ENCODE measurements at places on chromosomes 1 and 21. TPM values are rescaled to one million over a fixed set of nuclear protein-coding genes. Genes with fewer than 3 reads are reported as not detected.

DNA sequence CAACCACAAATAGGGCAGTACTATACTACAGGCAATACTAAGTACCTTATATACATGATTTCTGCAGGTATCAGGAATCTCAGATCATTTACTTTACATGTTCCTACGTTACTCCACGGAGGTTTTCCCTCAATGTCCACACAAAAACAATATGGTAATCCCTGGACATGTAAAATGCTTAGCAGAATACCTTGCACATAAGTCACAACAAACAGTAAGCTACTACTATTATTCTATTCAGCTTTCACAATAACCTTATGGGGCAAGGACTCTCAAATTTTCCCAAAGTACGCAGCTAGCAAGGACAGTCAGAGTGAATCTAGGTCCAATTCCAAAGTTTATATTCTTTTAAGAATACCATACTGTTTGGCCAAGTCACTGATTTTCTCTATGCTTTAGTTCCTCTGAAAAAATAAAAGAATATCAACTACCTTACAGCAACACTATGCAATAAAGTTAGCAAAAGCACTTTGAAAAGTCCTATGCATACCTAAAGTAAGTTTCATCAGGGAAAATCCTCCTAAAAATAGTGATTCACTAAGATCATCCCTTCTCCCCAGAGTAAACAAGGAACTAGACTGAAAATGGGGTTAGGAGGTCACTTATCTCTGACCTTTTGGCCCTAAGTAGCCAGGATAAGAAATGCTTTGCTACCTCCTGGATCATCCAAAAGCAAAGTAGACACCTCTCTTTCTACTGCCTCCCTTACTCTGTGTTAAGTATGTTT lies 67.4 kb downstream of the LUZP1 start:
- H3K36me3 ChIP-seq, result no peaks in the 10 kb centered on the region
- H3K4me1 ChIP-seq, result peaks cover 44% of the 10 kb centered on the region
- H3K27me3 ChIP-seq, result no peaks in the 10 kb centered on the region
- DNase-seq, result no peak

The HES5 gene
- 0.27 TPM for total RNA-seq

DNA sequence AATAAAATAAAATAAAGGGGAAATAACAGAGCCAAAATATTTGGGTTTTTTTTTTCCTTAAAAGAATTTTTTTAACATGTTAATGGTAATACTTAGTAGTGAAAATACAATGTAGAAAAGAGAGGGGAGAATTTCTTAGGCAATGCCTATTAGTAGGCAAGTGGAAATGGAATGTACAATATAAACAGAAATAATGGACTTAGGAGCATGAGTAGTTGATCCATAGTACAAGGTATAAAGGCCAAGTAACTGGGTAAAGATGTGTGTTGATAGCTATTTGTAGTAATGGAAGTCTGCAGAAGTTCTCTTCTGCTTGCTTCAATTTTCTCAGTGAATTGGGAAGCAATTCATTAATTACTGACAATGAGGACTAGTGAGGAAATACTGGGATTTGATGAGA lies 34.4 kb downstream of the TESK2 start:
- no peak overlapping the region for H3K27ac ChIP-seq
- H3K36me3 ChIP-seq, result no peaks in the 10 kb centered on the region
- H3K27me3 ChIP-seq, result no peaks in the 10 kb centered on the region
- DNase-seq, result no peak

DNA sequence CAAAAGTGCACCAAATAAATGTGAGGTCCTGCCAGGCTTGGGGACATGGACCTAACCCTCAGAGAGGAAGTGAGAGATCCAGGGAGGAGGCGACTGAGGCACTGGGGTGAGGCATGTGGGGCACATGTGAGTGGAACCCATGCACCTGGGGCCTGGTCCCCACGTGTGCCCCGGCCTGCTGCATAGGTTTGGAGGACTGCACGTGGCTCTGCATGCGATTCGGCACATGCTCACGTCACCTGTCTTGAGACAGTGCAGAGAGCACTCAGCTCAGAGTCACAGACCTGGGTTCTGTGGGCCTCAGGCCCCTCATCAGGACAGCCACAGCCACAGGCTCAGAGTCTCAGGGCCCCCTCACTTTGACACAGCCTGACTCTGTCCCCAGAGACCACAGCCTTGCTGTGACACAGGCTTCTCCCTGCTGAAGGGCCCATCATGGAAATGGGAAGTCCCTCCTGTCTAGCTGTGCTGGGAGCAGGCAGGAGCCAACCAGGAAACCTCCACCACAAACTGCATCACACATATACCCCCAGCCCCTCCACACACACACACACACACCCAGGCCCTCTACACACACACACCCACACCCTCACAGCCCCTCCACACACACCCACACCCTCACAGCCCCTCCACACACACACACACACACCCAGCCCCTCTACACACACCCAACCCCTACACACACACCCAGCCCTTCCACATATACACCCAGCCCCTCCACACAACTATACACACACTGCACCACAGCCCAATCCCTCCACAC lies 48.2 kb downstream of the SLC9A1 start:
- DNase-seq, result no peak
- no peak overlapping the region for H3K27ac ChIP-seq
- H3K36me3 ChIP-seq, result peaks cover 13% of the 10 kb centered on the region
- H3K4me1 ChIP-seq, result peaks cover 4% of the 10 kb centered on the region
- H3K27me3 ChIP-seq, result no peaks in the 10 kb centered on the region

DNA sequence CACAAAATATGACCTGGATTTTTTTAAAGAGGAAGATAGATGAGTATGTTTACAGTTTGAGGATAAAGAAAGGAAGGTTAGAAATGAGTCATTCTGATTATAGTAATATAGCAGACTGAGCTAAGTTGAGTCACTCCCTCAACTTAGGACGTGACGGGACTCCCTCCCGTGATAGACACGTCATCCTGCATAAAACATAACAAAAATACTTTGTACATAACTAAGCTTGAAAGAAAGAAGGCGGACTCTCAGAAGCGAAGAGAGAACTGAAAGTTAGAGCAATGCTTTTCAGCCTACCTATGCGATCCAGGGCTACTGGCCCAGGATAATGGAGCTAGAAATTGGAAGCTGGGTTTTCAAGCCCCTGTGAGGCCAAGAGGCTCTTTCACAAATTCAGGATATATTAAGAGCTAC lies 53.0 kb upstream of the DESI2 start:
- peak overlapping the region; percentile 58 for H3K4me3 ChIP-seq
- DNase-seq, result peak; percentile 6
- H3K27me3 ChIP-seq, result no peaks in the 10 kb centered on the region
- peak overlapping the region; percentile 63 for H3K27ac ChIP-seq
- no peaks in the 10 kb centered on the region for H3K36me3 ChIP-seq

The FAM167B gene
- 0.78 TPM for total RNA-seq

DNA sequence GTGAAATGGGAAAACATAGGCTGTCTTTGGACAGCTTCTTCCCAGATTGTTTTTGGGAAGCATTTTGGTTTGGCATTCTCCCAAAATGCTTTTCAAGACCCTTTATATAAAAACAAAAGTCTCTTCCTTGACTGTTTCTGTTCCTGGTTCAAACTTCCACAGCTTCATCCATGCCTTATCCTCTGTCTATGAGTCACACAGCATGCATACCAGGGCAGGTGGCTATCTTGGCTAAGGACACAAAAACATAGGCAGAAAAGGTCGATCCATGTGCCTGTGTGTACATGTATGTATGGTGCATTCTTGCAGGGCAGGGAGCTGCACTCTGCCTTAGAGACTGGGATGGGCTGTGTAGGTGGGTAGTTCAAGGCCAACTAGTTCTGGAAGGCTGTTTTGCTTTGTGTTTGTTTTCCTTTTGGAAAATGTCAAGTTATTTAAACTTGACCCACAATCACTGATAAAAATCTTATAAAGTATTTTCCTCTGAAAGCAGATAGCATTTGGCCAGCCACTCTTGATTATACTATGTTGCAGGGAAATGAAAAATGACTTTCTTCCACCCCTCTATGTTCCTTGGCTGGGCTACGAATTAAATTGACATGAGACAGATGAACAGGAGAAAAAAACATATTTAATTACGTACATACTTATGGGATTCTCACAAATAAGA lies 437.0 kb downstream of the SIPA1L2 start:
- no peaks in the 10 kb centered on the region for H3K27me3 ChIP-seq
- no peak overlapping the region for H3K27ac ChIP-seq
- DNase-seq, result no peak
- no peak overlapping the region for H3K4me3 ChIP-seq
- H3K36me3 ChIP-seq, result no peaks in the 10 kb centered on the region

- H3K36me3 ChIP-seq, result peaks cover 8% of the 10 kb centered on the region
- no peak overlapping the region for H3K4me3 ChIP-seq
- H3K27ac ChIP-seq, result no peak overlapping the region
Observed at GRCh38 chr1:114453361-114453784, 57.6 kb downstream of the TRIM33 start.

The FCRL1 gene
- not detected for total RNA-seq

GRCh38 chr1:224106568-224107281 lies 7.2 kb upstream of the FBXO28 start:
- no peaks in the 10 kb centered on the region for H3K36me3 ChIP-seq
- no peaks in the 10 kb centered on the region for H3K4me1 ChIP-seq
- H3K4me3 ChIP-seq, result no peak overlapping the region
- no peaks in the 10 kb centered on the region for H3K27me3 ChIP-seq
- no peak for DNase-seq
- H3K27ac ChIP-seq, result no peak overlapping the region

The SLC30A2 gene
- not detected for total RNA-seq

GRCh38 chr1:167714439-167715156 lies 7.2 kb upstream of the MPZL1 start:
- no peaks in the 10 kb centered on the region for H3K27me3 ChIP-seq
- H3K36me3 ChIP-seq, result no peaks in the 10 kb centered on the region
- peak overlapping the region; percentile 79 for H3K27ac ChIP-seq
- peak overlapping the region; percentile 70 for H3K4me3 ChIP-seq
- peaks cover 21% of the 10 kb centered on the region for H3K4me1 ChIP-seq

The LRRC3 gene
- total RNA-seq, result 8.3 TPM

The SPRR2B gene
- not detected for total RNA-seq

The PPFIA4 gene
- 13.5 TPM for total RNA-seq
